Retina (tissue), 1 donor: ENCODE measurements at places on chromosomes 12 and 14.

GRCh38 chr12:591167-592023 lies 71.8 kb downstream of the NINJ2 start:
- peak; percentile 64 for DNase-seq

DNA sequence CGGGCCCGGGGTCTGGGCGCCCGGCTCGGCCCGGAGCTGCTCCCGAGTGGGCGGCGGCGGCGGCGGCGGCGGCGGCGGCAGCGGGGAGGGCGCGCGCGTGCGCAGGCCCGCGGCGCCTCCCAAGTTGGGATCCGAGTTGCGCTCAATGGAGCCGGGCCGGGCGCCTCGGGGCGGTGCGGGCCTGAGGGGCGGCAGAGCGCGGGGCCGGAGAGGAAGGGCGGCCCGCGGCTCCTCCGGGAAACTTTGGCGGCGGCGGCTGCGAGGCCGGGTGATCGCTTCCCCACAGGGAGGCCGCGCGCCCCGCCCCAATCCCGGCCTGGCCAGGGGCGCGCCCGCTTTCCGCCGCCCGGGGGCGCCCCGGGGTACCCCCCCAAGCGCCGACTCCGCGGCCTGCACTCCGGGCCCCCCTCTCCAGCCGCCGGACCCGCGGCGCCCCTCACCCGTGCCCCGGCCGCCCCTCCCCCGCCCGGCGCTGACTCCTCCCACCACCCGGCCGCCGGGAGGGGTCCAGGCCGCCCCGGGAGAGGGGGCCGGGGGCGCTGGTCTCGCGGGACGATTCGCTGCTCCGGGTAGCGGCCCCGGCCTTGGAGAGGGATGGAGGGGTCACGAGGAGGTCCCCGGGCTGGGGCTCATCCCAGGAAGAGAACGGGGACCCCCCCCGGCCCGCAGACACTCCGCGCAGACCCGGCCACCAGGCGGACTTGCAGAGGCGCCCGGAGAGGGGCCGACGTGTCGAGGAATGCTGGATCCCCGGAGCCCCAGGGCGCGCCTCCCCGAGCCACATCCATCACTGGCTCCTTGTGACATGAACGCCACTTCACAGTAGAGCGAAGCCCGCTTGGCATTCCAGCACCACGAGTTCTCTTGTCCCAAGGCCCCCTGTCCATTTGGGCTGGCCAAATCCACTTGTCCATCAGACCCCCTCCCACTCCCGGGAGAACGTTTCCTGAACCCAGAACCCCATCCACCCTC lies at the start of gene RILPL1:
Gene RILPL1 (minus strand): TSS at position 48 of the 972 bp plus-strand sequence. CDS start 237 bp downstream, outside the sequence.
- peak; percentile 84 for DNase-seq

DNA sequence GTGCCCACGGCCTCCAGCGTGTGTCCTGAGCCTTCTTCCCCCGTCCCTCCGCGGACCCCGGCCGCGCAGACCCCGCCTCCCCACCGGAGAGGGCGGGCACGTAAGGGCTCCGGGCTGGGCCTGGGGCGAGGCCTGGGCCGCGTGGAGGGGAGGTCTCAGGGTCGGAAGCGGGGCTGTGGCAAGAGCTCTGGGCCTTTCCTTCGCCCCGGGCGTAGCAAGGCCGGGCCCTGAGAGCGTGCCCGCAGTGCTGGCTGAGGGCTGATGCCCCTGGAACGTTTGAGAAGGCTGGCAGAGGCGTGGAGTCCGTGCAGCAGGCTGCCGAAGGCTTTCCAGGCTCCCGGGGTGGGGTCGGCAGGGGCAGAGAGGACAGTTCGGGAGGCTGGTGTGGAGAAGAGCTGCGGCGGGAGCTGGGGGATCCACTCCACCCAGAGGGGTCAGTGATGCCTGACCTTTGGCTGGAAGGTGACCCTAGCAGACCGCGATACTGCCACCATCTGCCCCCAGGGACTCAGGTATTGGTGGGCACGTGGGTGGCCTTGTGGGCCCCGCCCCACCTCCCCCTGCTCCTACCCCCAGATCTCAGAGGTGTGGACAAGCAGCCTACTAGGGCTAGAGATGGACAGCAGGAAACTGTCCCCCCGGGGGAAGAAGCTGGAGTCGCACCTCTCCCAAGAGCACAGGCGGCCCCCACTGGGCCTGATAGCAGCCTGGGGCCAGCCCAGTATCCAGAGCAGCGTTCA lies 558 bp downstream of the TEX22 start:
- peak; percentile 59 for DNase-seq

GRCh38 chr14:100049220-100049619 lies 16.0 kb upstream of the EVL start:
- DNase-seq: no peak

- no peak for DNase-seq
These were observed 15.4 kb downstream of the MON2 start for GRCh38 chr12:62481843-62482540.

DNA sequence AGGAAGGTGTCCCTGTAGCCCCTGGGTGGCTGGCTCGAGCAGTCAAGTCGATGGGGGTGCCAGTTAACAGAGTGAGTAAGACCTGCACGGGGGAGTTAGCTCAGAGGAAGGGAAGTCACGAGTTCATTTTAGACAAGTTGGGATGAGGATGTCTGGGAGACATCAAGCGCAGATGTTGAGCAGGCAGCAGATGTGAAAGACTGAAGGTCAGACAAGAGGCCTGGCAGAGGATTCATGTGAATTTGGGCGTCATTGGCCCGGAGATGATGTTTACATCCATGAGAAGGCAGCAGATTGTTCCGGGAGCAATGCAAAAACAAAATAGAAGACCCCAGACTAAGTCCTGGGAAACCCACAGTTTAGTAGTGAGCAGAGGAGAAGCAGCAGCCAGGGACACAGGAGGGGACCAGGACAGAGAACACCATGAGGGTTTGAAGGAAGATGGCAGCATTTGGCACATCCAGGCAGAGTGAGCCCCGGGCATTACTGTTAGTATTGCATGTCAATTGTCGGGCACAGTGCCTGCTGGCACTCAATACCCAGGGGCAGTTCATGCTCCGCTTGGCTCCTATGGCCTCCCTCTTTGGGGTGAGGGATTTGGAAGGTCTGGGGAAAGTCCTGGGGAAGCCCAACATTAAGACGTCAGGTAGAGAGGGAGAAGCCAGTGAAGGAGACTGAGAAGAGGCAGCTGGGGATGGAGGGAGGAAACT lies 15.1 kb downstream of the LTBP2 start:
- no peak for DNase-seq

DNA sequence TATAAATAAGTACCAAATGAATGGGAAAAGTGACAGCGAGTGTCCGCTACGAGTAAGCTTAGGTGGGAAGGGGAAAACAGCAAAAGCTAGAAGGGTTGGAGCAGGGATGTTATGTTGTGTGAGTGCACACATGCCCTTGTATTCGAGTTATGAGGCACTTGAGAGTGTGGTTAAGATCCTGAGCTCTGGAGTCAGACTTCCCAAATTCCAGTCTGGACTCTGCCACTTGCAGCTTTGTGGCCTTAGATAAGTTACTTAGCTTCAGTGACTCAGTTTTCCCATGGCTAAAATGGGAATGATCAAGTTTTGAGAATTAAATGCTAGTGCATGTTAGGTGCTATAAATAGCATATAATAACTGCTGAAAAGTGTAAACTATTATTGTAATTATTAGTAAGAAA lies 44.9 kb downstream of the KTN1 start:
- no peak for DNase-seq

DNA sequence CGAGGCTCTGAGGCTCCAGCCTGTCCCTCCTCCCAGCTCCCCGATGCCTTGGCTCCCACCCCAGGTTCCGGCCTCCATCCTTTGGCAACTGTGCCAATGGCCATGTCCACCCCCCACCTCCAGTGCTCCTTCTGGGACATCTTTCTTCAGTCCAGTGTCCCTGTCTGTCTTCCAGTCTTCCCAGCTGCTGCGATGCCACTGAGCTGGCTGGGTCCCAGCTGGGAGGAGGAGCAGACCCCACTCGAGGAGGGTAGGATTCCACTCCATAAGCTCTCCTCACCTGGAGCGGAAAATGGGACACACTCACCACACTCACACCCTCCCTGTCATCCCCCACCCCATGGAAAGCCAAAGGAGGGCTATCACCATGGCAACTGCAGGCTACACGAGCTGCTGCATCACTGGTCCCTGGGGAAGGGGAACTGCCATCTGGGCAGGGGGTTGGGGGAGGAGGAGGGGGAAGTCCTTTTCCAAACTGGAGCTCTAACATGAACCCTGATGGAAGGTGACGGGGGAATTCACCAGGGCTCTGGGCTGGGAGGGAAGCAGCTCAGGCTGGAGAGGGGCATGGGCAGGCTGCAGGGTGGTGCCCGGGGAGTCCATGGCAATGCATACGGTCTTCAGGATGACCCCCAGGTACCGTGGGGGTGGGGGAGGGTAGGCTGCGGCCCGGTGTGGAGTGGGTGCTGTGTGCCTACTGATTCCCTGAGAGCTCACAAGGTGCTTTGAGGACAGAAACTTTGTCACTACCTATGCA lies 94.3 kb downstream of the LRRC74A start:
- DNase-seq: peak; percentile 89

GRCh38 chr12:98951406-98951805 lies 306.3 kb downstream of the APAF1 start:
- peak; percentile 6 for DNase-seq

GRCh38 chr14:47539031-47539461 lies 136.4 kb downstream of the MDGA2 start:
- peak; percentile 36 for DNase-seq

DNA sequence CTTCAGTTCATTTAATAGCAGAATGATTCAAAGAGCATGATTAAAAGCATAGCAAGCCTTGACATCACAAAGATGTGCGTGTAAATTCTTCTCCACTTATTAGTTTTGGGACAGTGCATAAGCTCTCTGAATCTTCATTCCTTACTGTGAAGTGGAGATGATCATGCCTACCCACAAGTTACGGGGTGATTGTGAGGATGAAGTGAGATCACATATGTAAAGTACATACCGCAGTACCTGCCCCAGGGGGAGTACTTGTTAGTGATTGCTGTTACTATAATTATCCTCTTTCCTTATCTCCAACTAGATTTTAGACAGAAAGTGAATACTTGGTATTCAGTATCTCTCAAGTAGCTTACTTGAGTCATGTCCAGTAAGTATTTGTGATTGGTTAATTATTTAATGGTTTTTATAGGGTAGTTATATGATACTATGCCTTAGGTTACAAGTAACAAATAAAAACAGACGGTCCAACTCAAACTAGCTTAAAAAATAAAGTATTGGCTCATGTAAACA lies 6.0 kb downstream of the RAD9B start:
- no peak for DNase-seq

DNA sequence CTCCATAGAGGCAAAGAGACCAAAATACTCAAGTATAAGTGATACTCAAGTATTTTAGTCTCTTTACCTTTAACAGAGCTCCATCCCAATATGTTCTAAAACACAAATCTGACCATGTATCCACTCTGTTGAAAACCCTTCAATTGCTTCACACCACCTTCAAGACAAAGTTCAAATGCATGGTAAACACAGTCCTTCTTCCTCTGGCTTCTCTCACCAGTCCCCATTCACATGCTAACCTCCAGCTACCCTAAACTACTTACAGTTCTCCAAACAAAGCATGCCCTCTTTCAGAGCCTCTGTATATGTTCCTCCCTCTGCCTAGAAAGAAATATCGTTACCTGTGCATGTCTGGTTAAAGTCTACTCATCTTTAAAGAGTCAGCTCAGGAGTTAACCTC lies 100.2 kb downstream of the NUMB start:
- DNase-seq: no peak

GRCh38 chr12:42643881-42644579 lies 54.5 kb upstream of the PRICKLE1 start:
- DNase-seq: no peak

- peak; percentile 87 for DNase-seq
These were observed 5.7 kb upstream of the NOS1 start for GRCh38 chr12:117367006-117367638.

DNA sequence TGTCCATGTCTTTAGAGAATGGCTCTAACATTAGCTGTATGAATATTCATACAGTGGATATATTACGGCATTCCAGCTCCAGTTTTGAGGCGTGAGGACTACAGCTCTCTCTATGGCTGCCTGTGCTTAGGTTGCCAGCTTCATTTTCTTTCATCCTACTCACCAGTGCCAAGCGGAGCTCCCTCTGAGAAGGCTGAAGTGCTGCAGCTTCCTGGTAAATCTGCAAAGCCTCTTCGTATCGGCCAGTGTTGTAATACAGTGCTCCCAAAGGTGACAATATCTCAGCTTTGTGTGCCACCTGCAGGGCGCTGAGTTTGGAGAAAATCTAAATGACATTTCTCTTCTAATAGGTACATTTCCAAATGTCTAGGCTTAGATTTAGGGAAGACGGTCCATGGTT lies 19.8 kb upstream of the OVCH1 start:
- no peak for DNase-seq

DNA sequence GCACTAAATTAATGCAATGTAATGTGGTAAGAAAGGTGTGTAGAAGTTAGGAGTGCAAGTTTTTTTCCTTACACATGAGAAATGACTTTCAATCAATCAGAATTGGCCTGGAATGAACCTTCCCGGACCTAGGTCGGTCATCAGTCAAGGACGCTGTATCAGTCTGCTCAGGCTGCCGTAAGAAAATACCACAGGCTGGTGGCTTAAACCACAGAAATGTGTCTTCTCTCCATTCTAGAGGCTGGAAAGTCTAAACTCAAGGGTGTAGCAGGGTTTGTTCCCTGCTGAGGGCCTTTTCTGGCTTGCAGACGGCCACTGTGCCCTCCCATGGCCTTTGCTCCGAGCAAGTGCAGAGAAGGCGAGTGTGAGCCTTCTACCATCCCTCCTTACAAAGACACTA lies 86.6 kb upstream of the DYNC1H1 start:
- DNase-seq: no peak

GRCh38 chr12:53735556-53735955 lies 8.3 kb upstream of the CALCOCO1 start:
- no peak for DNase-seq

DNA sequence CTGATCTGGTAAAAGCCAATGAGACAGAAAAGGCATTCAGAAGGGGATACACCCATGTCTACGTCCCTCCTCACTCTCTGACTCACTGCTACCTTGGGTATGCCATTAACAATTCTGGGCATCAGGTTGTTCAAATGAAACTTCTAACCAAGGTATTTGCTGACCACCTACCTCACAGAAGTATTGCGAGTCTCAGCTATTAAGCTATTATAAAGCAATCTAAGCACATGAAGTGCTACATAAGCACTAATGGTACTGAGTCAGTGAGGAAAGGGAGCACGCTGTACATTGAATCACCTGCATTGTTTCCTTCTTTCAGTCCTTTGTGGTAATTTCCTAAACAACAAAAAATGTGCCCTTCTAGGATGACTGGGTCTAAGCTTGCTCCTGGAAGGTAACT lies 62.8 kb upstream of the CCDC91 start:
- DNase-seq: no peak

- no peak for DNase-seq
These were observed 12.1 kb downstream of the VASH1 start for GRCh38 chr14:76773188-76773885.

DNA sequence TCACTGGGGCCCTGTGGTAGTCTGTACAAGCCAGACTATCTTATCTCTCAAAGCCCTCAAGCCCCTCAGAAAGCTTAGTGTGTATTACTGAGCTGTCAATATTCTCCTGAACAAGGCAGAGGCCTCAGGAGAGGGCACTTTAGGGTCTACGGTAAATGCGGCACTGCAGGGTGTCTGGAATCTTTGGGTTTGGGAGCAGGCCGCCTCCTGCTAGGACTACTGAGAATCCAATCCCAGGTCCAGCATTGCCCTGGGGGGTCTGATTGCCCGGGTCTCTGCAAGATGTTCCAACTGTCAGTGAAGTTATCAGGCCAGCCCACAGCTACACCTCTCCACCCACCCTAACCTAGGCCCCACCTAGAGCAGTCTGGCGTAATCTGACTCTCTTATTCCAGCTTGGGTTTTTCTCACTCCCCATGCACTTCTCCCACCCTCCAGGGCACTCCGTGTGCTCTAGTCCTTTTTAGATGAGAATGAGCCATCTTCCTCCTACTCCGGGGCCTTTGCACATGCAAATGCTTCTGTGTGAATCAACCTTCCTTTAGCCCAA lies 4.3 kb upstream of the ZFP36L1 start:
- no peak for DNase-seq

GRCh38 chr14:105292826-105293711 lies 7.7 kb downstream of the BRF1 start:
- no peak for DNase-seq
